ENCODE measurements at places on chromosomes 4 and X.
A peak's percentile ranks its signal among the peaks of the same experiment; 100 is the strongest.

GRCh38 chr4:99983289-99983943 lies 33.3 kb upstream of the H2AZ1 start:
- no peak for DNase-seq

DNA sequence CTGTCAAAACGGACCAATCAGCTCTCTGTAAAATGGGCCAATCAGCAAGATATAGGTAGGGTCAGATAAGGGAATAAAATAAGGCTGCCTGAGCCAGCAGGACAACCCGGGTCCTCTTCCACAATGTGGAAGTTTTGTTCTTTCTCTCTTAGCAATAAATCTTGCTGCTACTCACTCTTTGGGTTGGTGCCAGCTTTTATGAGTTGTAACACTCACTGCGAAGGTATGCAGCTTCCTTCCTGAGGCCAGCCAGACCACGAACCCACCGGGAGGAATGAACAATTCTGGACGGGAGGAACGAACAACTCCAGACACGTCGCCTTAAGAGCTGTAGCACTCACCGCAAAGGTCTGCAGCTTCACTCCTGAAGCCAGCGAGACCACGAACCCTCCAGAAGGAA lies 287.8 kb downstream of the RAPGEF2 start:
- no peak for DNase-seq

DNA sequence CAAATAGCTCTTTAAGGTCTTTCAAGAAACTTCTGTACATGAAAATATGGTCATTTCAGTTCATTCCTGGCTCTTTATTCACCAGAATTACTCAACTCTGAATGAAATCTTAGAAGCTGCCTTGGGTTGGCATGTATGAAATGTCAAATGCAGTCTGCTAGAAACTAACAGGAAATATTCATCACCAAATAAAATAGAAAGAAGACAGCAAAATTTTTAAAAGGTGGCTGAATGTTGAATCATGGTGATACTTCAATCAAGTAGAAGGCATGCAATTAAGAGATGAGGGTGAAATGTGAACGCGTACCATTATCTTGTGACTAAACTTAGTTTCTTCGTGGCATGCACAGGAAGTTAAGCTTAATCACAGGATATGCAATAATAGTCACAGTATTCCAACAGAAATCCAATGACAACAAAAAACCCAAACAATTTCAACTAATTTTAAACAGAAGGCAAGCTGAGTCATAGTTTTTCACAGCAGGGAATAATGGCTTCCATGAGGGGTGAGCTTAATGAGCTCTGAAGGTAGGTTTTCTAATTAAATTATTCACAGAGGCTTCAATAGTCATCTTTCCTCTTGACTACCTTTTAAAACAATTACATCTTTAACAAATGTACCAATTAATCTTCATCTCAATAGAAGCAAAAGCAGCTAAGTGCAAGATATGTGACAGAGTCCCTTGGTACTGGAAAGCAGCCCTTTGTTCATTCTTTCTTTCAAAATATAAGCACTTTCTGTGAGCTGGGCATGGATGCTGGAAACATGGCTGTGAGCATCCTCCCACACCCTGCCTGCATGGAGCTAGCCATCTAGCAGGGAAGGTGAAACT lies 44.5 kb downstream of the SCFD2 start:
- peak; percentile 2 for DNase-seq

- no peak for DNase-seq
Measured at GRCh38 chr4:123043013-123043412, 120.6 kb upstream of the NUDT6 start.

DNA sequence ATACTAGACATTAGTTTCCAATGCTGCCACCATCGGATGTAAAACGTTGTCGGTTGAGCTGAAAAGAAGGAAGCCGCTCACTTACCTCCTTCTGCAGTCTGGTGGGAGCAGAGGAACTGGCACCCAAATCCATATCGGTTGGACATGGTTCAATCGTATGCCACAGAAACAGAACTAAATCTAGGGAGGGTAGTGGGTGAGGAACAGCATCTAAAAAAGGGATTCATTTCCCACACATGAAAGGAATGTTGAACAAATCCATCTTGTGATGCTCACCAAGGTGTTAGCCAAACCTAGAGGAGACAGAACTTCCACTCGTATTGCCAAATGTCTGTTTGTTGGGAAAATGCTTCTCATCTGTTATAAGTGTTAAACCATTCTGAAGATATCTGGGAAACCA lies 532.7 kb downstream of the NLGN4X start:
- DNase-seq = no peak

DNA sequence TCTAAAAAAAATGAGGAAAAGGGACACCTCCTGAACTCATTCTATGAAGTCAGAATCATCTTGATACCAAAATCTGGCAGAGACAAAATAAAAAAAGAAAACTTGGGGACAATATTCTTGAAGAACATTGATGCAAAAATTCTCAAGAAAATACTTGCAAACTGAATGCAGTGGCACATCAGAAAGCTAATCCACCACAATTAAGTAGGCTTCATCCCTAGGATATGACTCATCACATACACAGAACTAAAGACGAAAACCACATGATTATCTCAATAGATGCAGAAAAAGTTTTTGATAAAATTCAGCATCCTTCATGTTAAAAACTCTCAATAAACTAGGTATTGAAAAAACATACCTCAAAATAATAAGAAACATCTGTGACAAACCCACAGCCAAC lies 98.3 kb downstream of the FAM47B start:
- DNase-seq = no peak

GRCh38 chrX:111778591-111778990 lies 97.4 kb upstream of the TRPC5OS start:
- no peak for DNase-seq

DNA sequence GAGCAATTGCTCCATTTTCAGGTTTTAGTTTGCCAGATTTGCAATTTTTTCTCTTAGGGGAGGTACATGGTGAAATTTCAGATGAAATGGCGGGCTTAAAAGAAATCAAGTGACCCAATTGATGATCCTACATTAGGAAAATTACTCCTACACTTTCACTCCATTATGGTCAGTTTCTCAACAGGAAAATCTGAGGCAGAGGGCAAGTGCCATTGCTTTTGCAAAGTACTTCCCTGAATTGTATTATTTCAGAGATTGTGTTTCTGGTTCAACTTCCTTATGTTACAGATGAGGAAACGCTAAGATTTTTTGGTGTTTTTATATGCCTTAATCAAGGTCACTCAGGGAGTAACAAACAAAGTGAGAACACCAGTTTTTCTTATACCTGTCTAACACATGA lies 302.2 kb downstream of the ARAP2 start:
- DNase-seq = no peak

- DNase-seq = no peak
Measured at GRCh38 chrX:120334603-120335002, 23.3 kb upstream of the TMEM255A start.

GRCh38 chr4:169912996-169913395 lies 113.2 kb downstream of the MFAP3L start:
- DNase-seq = no peak

GRCh38 chr4:78152795-78153194 lies 95.7 kb downstream of the FRAS1 start:
- no peak for DNase-seq

DNA sequence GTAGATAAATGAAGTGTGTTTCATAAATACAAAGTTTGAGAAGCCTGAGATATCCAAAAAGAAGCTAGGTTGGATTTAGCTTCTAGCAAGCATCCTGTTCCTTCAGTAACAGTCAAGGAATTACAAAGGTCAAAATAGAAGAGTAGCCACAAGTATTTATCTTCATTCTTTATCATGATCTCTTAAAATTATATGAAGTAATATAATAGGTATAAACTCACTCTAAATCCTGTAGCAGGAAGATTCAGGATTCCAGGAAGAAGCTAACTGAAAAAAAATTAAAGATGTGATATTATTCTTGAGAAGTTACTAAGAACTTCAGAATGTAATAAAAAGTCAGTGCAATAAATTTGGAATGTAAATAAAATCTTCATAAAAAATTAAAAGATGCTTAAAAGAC lies 31.1 kb upstream of the RXFP1 start:
- DNase-seq = no peak

GRCh38 chr4:7304436-7304835 lies 112.1 kb downstream of the SORCS2 start:
- no peak for DNase-seq

DNA sequence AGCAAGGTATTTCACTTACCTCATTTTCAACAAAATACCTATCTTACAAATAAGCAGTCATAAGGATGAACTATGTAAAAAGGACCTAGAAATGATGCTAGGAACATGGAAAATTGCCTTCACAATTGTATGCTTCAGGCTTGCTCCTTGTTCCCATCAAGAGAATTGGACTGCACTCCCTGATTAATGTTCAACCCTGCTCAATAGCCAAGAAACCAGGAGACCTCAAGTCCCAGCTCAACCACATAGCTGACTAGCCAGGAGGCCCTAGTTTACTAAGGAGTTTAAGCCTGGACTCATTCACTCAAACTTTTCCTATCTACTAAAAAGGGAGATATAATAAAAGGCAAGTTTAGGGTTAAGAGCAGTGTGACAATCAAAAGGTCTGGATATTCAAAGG lies 146.6 kb upstream of the DGKK start:
- DNase-seq = no peak

DNA sequence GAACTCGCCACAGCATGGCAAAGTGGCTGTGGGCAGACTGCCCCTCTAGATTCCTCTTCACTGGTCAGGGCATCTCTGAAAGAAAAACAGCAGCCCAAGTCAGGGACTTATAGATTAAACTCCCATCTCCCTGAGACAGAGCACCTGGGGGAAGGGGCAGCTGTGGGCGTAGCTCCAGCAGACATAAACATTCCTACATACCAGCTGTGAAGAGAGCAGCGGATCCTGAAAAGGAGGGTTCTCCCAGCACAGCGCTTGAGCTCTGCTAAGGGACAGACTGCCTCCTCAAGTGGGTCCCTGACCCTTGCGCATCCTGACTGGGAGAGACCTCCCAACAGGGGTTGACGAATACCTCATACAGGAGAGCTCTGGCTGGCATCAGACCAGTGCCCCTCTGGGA lies 18.8 kb upstream of the ZMAT1 start:
- no peak for DNase-seq

DNA sequence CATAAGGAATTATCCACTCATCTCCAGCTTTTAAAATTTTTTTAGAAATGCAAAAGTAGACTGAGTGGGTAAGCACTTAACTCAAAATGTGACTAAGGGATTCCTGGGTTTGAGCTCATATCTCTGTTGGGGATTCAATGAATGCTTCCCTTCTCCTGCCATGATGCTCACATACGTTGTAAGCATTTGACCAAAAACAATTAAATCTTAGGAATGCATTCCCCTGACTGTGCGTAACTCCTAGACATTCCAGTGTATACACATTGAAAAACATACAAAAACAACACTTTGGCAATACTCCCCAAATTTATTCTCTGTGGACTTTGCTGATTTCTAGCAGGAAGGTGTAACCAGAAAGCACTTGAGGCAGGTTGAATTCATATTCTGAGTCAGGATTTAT lies 29.8 kb downstream of the SPANXA2 start:
- no peak for DNase-seq

DNA sequence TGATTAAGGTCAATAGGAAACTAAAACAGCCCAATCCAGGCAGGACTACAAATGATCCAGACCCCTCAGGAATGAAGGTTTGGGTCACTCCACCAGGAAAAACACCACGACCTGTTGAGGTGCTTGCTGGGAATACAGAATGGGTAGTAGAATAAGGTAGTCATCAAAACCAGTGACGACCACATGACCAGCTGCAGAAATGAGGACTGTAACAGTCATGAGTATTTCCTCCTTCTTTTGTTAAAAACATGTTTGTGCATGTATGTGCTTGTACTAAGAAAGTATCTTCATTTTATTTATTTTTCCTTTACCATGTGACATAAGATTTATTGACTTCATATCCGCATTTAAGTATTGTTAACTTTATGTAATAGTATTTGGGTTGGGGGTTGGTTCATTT lies 603.5 kb upstream of the NR3C2 start:
- DNase-seq = no peak

GRCh38 chr4:55397126-55397436 lies 1.3 kb downstream of the TMEM165 start:
- no peak for DNase-seq

DNA sequence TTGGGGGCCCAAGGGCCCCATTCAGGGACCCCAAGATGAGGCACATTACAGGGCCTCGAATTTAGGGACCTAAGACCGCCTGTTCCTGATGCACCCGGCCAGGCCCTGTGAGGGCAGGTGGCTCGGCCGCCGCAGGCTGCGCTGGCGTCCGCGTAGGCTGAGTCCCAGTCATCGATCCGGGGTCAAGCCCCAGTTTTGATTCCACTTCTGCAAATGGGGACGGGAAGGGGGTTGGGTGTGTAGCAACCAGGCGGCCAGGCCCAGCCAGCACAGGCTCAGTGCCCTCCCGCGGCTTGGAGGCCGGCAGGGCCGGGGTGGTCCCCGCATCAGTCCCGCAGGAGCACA lies 327 bp downstream of the PNPLA4 start:
- DNase-seq = no peak

DNA sequence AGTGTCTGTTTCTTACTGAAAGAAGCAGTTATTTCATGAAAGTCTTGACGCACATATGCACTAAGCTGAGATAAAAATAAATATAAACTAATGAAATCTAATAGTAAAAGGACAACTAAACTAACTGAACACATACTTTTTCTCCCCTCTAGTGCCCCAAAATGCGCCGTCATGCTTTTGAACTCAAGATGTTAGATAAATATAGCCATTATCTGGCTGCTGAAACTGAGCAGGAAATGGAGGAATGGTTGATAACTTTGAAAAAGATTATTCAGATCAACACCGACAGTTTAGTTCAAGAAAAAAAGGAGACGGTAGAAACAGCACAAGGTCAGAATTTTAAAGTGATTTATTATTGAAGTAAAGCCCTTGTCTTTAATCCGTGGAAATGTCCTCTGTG lies 70.2 kb downstream of the DOCK11 start:
- DNase-seq = no peak

DNA sequence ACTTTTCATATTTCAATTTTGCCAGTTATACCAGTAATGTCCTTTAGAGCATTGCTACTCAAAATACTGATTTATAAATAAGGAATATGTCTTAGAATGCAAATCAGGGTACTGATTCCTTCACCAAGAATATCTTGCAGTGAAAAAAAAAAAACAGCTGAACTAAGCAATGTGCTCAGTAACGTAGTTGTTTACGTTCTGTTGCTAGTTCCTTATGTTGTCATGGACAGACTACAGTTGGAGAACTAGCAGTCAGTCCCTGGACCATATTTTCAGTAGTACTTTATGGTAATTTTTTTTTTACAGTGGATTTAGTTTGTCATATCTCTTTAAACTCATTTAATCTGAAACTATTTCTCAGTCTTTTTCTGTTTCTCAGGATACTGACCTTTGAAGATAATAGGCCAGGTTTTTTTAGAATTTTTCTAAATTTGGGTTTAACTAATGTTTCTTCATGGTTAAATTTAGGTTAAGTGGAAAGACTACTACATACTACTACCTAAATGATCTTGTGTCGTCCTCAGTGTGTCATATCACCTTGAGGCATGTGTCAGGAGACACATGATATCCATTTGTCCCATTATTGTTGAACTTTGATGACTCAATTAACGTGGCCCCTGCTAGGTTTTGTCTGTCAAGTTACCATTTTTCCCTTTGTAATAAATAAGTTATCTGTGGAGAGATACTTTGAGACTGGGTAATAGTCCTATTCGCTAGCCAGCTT lies 21.0 kb downstream of the SMARCAD1 start:
- DNase-seq = no peak
